ENCODE measurements at places on chromosomes 4 and X.
A peak's percentile ranks its signal among the peaks of the same experiment; 100 is the strongest.

- no peak for DNase-seq
Measured at GRCh38 chr4:139593091-139593564, 37.1 kb upstream of the SETD7 start.

DNA sequence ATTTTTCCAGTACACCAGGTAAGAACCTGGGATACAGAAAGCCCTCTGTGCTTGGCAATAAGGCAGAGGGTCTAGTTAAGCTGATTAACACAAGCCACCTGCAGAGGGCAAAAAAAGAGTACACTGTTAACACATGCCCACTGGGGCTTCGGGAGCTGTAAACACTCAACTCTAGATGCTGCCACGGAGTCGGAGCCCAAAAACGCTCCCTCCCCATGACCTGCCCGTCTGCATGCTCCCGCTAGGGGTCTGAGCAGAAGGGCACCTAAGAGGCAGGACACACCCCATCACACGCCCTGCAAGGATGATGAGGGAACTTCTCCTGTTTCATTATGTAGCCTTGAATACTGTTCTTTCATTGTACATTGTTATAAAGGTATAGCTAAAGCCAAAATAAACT, 715.6 kb upstream of the AADAT start:
- DNase-seq, result no peak

GRCh38 chrX:139877710-139878414, 55.0 kb downstream of the ATP11C start:
- DNase-seq, result no peak

DNA sequence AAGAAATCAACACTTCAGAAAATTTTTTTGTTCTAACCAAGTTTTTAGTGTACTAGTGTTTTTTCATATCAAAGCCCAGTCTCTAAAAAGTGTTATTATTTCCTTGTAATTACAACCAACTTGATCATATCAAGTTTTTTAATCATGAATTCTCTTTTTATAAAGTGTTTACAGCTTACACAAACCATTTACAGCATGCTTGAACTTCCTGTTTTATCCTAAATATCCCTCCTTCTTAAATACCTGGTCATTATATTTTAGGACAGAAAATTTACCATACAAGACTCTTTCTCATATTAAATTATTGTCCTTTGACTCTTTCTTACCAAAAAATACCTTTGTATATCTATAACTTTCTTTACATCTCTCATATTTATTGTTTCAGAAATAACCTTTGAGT, 89.4 kb upstream of the NPY2R start:
- DNase-seq, result no peak

DNA sequence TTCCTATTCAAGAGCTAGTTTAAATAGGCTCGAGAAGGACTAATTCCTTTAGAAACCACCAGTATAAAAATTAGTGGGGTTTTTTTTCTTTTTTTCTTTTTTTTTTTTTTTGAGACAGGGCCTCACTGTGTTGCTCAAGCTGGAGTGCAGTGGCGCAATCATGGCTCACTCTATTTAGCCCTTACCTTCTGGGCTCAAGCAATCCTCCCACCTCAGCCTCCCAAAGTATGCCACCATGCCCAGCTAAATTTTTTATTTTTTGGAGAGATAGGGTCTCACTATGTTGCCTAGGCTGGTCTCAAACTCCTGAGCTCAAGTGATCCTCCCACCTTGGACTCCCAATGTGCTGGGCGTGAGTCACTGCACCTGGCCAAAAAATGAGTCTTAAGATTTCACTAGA, 52.8 kb downstream of the APOO start:
- no peak for DNase-seq

- DNase-seq, result no peak
Measured at GRCh38 chr4:8503801-8504200, 63.2 kb downstream of the TRMT44 start.

- DNase-seq, result no peak
Measured at GRCh38 chr4:7824218-7824617, 115.4 kb downstream of the AFAP1 start.

GRCh38 chr4:152434011-152434410, 101.9 kb downstream of the FBXW7 start:
- DNase-seq, result no peak

- peak; percentile 79 for DNase-seq
Measured at GRCh38 chr4:1249731-1250526, 999 bp upstream of the CTBP1 start.

- DNase-seq, result no peak
Measured at GRCh38 chrX:54043056-54043455, 1.2 kb downstream of the PHF8 start.

DNA sequence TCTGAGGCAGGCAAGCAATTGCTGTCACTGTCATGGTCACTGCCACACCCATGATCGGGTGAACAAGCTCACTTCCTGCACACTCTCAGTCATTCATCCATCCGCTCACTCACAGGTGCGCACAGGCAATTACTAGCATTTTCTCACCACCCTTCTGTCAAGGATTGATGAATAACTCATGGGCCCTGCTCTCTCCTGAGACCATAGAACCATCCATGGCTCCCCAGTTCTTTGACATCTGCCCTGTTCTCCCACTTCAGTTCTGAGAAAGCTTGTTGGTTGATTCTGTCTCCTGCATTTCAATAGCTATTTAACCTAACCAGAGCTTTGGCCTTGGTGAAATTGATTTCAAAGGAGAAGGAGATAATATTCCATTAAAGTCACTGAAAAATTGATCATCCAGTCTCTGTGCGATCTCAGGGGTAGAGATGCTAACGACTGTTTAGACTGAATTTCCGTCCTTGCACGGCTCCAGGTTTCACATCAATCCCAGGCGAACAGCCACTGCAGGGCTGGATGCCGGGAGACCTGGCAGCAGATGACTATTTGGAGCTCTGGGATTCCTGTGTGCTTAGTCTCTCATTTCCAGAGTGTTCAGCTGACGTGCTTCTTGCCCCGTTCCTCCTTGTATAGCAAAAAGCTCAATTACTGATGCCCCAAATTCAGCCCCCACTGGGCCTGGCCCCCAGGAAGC, 36.9 kb upstream of the ADRA2C start:
- no peak for DNase-seq

- DNase-seq, result no peak
Measured at GRCh38 chr4:10962246-10962645, 277.7 kb upstream of the CLNK start.

- no peak for DNase-seq
Measured at GRCh38 chrX:66150163-66150562, 13.9 kb upstream of the HEPH start.

DNA sequence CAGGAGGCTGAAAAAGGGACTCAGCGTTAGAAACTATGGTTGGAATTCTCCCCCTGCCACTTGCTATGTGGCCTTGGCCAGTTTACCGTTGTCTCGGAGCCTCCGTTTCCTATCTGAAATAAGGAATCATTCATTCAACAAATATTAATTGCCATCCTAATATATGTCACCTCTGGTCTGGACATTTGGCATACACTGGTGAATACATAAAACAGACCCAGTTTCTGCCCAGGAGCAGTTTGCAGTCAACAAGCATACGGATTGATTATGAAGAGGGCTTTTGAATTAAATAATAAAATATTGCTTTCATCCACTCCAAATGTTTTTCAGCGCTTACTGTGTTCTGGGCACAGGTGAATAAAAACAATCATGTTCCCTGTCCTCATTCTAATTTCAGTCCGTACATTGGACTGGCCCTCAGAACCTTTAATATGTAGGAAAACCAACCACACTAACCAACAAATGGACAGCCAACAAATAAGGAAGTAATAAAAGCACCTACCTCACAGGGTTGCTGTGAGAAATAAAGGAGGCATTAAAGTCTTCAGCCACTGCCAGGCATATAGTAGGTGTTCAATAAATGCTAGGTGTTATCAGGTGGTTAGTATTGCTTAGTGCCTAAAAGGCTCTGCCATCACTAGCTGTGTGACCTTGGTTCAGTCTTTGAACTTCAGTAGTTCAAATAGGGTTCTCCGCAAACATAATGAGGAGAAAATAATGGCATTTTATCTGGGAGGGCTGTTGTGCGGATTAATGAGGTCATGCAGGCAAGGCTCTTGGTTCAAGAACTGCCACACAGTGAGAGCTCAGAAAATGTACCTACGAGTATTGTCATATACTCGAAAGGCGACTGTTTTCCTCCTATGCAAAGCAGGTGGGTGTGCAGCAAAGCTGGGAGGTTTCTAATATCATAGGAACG, 7.3 kb upstream of the GSX2 start:
- no peak for DNase-seq

GRCh38 chrX:138011468-138011867, 445.5 kb downstream of the ZIC3 start:
- no peak for DNase-seq

GRCh38 chr4:181863856-181864255, 379.3 kb upstream of the TENM3 start:
- no peak for DNase-seq

- no peak for DNase-seq
Measured at GRCh38 chrX:39854772-39855747, 242.7 kb downstream of the BCOR start.

- DNase-seq, result no peak
Measured at GRCh38 chr4:125765941-125766340, 451.2 kb downstream of the FAT4 start.

DNA sequence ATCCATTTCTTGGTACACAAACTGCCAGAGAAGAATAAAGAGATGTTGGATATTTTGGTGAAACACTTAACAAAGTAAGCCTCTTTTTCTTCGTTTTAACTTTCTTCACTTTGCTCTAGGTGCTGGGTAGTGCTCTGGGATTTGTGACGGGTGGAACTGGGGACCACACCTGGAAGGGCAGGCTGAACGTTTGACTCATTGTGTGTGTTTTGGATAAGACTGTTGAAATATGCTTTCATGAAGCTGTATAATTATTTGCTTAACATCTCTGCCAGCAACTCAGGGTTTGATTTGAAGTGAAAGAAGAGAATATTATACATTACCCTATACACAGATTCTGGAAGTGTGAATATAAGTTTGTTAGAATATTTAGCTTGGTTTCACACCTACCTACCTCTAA, 233.2 kb downstream of the ARHGAP10 start:
- DNase-seq, result no peak

- DNase-seq, result no peak
Measured at GRCh38 chr4:136590440-136590839, 941.9 kb downstream of the PCDH18 start.

GRCh38 chr4:149914119-149915115, 98.8 kb upstream of the IQCM start:
- DNase-seq, result no peak

DNA sequence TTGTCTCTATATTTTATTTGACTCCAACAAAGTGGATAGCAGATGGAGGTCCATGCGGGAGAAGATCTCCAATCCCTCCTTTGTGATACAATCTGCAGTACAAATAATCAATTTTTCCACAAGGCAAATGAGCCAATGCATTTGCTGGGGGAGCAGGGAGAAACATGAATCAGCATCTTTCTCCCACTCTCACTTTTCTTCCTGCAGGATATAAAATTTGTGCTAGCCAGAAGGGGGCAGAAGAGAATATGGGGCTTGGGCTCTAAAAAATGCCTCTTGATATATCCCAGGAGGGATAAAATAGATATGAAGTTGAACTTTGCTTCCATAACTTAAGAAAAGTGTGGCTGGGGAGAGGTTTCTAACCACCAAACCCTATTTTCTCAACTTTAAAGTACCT, 38.3 kb upstream of the CWH43 start:
- no peak for DNase-seq

GRCh38 chr4:88528861-88529260, 5.3 kb upstream of the PYURF start:
- DNase-seq, result no peak

DNA sequence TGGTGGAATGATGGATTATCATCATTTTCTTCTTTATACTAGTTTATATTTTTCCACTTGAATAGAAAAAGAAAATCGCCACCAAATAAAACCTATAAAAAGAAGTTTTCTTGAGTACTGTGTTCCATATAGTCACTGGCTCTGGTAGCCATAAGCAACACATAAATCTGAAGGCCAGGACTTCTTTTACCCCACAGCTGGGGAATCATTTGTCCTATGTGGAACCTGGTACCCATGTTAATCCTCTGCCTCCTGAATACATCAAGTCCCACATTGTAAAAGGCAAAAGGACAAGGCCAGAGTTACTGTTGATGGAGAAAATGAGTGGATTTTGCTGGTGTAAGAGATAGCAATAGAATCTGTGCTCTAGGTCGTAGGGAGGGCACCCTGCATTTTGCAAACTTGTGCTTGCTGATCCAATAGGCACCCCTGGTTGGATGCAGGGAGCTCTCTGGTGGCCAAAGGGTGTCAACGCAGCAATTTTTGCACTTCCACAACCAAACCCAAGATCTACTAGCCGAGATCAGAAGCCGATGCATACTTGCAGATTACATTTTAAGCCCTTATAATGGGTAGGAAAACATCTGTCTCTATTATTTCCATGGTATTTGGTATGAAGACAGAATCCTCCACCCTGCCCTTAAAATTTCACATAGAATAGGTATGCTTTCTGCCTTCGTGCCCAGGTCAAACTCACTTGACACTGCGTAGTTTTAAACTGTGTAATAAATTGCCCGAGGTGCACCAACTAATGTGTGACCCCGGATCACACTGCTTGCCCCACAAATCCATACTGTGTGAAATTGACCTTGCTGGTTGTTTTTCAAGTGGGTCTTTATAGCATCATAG, 146.2 kb upstream of the SCML1 start:
- DNase-seq, result no peak

DNA sequence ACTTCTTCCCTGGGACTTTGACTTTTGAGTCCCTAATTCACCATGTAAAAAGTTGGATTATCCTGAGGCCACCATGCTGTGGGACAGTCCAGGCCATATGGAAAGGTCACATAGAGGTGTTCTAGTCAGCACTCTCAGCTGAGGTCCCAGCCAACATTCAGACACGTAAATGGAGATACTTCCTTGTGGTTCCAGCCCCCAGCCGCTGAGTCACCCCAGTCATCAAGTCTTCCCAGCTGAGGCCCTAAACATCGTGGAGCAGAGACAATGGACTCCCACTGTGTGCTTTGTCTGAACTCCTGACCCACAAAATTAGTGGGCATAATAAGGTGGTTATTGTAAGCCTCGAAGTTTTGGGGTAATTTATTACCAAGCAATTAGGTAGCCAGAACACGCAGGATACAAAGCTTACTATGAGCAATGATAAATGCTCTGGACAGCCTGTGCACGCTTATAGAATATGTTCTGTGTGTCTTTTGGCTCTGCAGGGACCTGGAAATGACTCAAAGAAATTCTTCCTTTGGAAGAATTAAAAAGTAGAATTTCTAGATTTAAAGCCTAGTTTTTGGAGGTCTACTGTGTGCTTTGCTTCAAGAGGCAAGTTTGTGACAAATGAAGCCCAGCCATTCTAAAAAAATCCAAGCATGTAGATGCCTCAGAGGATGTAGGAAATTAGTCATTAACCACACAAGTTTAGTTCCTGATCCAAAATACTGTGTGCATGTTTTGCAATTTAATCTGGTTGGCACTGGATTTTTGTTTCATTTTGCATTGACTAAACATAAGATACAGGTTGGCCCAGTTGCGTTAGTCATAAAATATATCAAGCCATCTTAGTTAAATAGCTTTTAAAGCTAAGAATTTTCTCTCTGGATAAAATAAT, 33.2 kb upstream of the SLC9A7 start:
- DNase-seq, result no peak

DNA sequence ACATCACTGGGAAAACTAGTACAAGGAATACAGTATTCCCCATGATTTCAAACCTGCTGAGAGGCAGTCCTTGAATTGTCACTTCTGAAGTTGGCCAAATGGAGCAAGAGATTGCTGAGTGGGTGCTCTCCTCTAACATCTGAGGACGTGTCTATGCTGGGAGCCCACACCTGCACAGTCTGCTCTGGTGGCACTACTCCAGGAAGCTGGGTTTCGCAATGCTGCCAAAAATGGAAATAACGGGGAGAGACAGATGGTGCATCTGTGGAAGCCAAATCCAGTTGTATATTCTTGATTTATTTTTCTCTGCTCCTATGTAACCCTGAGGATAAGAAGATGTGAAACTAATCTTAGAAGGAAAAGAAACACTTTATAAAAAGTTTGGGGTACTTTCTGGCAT, 240.1 kb upstream of the CTSO start:
- DNase-seq, result no peak

Measured in coronary artery (tissue), 2 donors.